ENCODE measurements at places on chromosomes 1 and 21. TPM values are rescaled to one million over a fixed set of nuclear protein-coding genes. Genes with fewer than 3 reads are reported as not detected.

Gene PCBP3
- total RNA-seq, result 0.14 TPM

Gene COL8A2
- 3.7 TPM for total RNA-seq

Gene CA6
- total RNA-seq, result not detected

Gene MEX3A
- 6.5 TPM for total RNA-seq

Gene GBP6
- total RNA-seq, result not detected

Gene NBPF6
- not detected for total RNA-seq

Gene FAM151A
- not detected for total RNA-seq

Gene IL10
- total RNA-seq, result not detected

Gene RASSF5
- total RNA-seq, result 0.25 TPM

Gene ANKRD34A
- total RNA-seq, result 0.20 TPM

Gene DPM3
- 29.2 TPM for total RNA-seq

Gene RBP7
- not detected for total RNA-seq

Gene S100A8
- total RNA-seq, result not detected

Gene CASQ2
- not detected for total RNA-seq

Gene LCK
- total RNA-seq, result 0.26 TPM

Gene NIBAN1
- total RNA-seq, result 14.9 TPM

Gene NECTIN4
- 0.53 TPM for total RNA-seq

Gene SPATA45
- not detected for total RNA-seq

Gene MSTO1
- total RNA-seq, result 22.4 TPM

Gene CD2
- not detected for total RNA-seq

Gene RORC
- not detected for total RNA-seq

Gene INAVA
- not detected for total RNA-seq

Data from pulmonary artery endothelial cell (primary cell).